ENCODE measurements at places on chromosomes 7 and 10. TPM values are rescaled to one million over a fixed set of nuclear protein-coding genes. Genes with fewer than 3 reads are reported as not detected.

The PNLIP gene
- not detected for total RNA-seq

The OPALIN gene
- total RNA-seq = not detected

The DKK1 gene
- 403 TPM for total RNA-seq

The OPN4 gene
- total RNA-seq = not detected

The H2BK1 gene
- not detected for total RNA-seq

The EPHB4 gene
- 72.5 TPM for total RNA-seq

The EBF3 gene
- 3.1 TPM for total RNA-seq

The DLD gene
- 8.7 TPM for total RNA-seq

The DPP6 gene
- total RNA-seq = not detected

The OGA gene
- total RNA-seq = 66.7 TPM

DNA sequence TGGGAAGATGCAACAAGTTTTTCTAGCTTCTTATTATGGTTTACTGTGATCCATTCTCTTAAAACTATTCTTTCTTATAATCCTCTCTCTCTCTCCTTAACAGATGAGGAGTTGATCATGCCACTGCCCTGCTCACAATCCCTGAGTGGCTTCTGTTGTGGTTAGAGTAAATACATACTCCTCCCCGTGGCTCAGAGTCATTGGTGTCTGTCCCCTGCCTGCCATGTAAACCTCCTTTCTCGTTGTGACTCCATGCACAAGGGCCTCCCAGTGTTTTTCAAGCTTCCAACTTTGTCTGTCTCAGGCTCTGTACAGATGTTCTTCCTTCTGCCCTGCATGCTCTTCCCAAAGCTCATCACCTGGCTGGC lies 20.4 kb downstream of the CCNY start:
- DNase-seq = no peak

DNA sequence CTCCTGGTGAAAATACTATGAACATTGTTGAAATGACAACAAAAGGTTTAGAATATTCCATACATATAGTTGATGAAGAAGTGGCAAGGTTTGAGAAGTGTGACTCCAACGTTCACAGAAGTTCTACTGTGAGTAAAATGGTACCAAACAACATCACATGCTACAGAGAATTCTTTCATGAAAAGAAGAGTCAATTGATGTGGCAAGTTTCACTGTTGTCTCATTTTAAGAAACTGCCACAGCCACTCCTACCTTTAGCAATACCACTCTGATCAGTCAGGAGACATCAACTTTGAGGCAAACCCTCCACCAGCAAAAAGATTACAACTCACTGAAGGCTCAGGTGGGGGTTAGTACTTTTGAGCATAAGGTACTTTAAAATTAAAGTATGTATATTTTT lies 693.3 kb downstream of the GRID1 start:
- DNase-seq = no peak

DNA sequence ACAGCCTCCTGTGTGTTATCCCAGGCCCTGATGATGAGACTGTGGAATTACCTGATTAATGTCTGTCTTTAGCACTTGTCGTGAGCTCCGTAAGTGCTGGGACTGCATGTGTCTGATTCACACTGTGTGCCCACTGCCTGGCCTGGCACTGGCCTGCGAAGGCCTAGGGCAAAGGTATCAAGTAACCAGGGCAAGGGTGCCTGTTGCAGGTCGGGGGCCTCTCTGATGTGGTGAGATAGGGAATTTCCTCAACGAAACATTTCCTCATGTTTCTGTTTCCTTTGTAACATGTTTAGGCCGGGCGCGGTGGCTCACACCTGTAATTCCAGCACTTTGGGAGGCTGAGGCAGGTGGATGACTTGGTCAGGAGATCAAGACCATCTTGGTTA lies 50.4 kb downstream of the LHPP start:
- DNase-seq = no peak

- no peak for DNase-seq
These were observed 89.2 kb downstream of the BMS1 start for GRCh38 chr10:42871823-42872222.

GRCh38 chr7:41711283-41712064 lies 8.6 kb upstream of the INHBA start:
- DNase-seq = no peak

GRCh38 chr7:155259866-155260497 lies 37.7 kb upstream of the INSIG1 start:
- no peak for DNase-seq

- no peak for DNase-seq
These were observed 61.6 kb downstream of the ANKRD7 start for GRCh38 chr7:118286131-118286530.

DNA sequence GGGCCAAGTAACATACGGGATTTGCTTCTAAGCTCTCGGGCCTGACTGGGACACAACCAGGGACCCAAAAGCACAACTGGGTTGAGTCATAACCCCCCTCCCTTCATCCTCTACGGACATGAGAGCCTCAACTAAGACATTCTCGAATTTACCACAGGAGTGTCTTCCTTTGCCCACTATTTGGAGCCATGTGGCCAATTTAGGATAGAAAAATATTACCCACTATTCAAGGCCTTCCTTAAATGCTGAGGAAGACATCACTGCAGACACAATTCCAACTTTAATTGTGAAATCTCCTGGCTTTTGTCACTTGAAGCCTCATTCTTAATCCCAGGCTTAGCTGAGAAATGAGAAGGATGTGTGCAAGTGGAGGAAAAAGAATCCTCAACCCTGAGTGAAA lies 11.8 kb downstream of the CTBP2 start:
- no peak for DNase-seq

DNA sequence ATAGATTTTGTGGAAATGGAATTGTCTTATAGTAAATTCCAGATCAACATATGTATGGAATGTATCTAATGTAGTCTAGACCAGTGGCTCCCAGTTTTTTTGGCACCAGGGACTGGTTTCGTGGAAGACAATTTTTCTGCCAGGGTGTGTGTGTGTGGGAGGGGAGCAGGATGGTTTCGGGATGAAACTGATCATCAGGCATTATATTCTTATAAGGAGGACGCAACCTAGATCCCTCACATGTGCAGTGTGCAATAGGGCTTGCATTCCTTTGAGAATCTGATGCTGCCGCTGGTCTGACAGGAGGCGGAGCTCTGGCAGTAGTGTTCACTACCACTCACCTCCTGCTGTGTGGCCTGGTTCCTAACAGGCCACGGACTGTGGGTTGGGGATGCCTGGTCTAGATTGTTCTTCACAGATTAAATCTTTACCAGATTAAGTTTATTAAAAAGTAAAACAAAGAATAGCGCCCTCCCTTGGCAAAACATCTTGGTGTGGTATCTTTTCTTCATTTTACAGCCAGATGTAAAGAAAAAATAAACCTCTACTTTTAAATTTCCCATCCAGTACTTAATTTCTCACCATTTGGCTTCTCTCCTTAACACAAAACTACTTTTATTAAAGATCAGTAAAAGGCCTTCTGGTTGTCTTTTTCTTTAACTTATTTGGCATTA lies 48.4 kb downstream of the SEPTIN7 start:
- peak; percentile 14 for DNase-seq

GRCh38 chr10:29946953-29947700 lies 112.3 kb downstream of the JCAD start:
- peak; percentile 81 for DNase-seq

- DNase-seq = peak; percentile 37
These were observed 15.4 kb upstream of the PRF1 start for GRCh38 chr10:70617798-70618568.

DNA sequence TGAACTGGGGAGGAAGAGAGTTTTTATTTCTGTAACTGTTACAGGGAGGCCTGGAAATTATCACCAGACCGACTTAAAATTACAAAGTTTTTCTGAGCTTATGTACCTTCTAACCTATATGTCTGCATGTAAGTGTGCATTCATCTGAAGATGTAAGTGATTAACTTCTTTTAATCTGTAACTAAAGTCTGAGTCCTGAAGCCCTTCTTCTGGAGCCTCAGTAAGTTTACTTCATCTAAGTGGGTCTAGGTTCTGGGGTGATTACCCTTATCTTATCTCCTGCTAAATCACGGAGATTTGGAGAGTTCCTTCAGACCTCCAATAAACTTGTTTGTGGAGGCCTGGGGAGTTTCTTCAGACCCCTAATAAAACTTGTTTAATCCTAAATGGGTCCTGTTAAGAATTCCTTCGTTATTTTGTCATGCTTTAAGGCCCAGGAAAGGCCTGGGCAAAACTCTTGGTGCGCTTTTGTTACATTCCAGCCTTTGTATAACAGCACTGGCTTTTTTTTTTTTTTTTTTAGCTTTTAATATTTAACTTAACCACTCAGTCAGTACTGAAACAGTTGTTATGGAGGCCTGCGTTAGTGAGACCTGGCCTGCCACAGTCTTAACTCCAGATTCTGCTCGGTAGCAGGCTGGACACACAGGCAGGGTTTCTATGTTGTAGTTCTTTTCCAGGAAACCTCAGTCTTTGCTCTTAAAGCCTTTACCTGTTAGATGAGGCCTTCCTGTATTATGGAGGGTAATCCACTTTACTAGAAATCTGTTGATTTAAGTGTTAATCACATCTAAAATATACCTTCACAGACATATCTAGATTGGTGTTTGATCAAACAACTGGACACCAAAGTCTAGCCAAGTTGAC lies 33.0 kb downstream of the TPST1 start:
- no peak for DNase-seq

- DNase-seq = no peak
These were observed 58.3 kb downstream of the ZNF518A start for GRCh38 chr10:96188421-96188820.

DNA sequence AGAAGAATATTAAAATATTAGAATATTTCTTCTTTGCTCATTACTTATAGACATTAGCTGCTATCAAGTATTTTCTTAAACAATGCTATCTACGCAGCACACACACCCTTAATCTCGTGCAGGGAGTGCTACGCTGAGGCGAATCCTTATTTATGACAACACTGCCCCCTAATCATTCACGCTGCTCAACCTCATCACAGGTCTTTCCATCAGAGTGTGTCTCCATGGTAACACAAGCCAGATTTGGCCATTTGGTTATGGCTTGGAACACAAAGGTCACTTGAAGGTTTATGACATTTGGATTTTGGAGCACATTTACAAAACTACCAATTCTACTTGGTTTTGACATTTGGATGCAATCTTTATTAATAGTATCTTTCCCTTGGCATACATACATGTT lies 45.4 kb upstream of the MYO3A start:
- no peak for DNase-seq

DNA sequence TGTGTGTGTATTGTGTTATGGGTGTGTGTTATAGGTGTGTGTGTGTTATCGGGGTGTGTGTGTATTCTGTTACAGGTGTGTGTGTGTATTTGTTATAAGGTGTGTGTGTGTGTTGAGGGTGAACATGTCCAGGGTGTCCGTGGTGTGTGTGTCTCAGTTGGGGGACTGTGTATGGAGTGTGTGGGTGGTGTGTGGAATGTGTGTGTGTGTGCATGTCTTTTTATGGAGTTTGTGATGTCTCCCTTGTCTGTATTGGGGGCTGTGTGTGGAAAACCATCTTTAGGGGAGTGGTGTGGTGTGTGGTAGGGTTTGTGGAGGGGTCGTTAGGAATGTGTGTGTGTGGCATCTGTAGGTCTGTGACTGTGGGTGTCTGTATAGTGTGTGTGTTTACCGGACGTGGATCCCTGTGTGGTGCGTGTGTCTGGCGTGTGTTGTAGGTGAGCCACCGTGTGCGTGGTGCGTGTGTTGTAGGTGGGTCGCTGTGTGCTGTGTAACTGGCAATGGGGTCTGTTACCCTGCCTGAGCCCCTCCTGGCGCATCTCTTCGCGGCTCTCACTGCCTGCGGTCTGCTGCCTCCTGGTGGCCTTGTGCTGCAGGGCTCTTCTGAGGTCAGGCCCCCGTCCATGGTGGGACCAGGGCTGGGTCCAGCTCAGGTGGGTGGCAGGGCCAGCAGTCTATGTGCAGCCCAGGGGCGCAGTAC lies 61.7 kb downstream of the PALD1 start:
- no peak for DNase-seq

DNA sequence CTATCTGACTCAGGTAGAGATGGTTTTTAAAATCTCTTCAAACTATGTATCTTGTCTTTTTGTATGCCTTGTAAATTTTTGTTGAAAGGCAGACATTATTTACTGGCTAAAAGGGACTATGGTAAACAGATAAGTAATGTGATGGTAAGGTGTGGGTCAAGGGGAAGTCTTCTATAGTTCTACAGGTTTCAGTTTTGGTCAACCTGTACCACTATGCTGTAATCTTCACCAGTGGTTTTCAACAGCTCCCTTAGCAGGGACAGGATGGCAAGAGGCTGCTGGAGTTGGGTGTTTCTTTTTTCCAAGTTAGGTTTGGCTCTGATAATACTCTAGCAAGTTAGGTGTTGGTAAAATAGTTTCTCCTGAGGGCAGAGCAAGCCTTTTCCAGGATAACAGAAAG lies 32.7 kb upstream of the FZD8 start:
- DNase-seq = no peak

DNA sequence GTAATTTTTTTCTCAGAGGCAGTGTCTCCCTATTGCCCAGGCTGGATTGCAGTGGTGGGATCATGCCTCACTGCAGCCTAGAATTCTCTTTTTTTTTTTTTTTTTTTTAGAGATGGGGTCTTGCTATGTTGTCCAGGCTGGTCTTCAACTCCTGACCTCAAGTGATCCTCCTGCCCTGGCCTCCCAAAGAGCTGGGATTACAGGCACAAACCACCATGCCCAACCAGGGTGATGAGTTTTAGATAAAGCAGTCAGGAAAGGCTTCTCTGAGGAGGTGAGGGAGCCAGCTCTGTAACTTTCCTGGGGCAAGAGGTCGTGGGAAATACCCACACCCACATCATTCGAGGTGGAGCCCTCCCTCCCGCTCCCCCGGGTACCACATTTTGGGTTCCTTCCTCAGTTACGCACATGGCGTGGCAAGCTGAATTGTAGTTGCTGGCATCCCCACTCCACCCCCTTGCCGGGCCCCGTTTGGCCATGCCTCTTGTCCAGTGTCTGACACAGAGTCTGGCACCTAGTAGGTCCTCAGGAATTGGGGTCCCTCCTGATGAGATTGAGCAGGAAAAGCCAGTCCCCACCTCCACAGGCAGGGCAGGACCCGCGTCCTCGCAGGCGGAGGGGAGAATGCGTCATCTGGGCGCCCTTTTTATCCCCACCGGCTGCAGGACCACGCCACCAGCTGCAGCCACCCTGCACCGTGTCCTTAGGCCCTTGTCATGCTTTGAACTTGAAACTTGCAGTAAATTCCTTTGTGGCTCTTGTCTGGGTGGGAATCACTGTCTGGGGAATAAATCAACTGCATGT lies 43.4 kb downstream of the CLIP2 start:
- DNase-seq = no peak

- peak; percentile 76 for DNase-seq
These were observed 7.8 kb downstream of the NOD1 start for GRCh38 chr7:30470771-30471170.

GRCh38 chr7:5393328-5393727 lies 30.3 kb downstream of the TNRC18 start:
- DNase-seq = no peak

DNA sequence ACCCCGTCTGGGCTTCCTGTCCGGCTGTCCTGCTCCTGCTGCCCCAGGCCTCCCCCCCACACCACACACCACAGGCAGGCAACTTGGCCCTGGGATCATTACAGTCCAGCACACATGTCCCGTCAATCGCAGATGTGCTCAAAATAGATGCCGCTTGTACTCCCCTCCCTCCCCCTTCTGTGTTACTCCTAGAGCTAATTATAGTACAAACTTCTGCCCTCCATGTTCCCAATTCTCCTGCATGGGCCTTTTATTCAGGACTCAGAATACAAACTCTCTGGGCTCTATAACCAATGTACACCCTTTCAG lies at the start of gene SYNPO2L:
Gene SYNPO2L, minus strand, starts transcription at position 40 of the 309 bp plus-strand sequence. CDS start 107 bp downstream, outside the sequence.
- no peak for DNase-seq

- no peak for DNase-seq
These were observed at the start of gene PRSS1 for GRCh38 chr7:142749218-142749993. PRSS1 (plus strand) TSS chr7:142749472; CDS start chr7:142749485, 13 bp downstream.
